ENCODE measurements at places on chromosomes 1 and 21.

DNA sequence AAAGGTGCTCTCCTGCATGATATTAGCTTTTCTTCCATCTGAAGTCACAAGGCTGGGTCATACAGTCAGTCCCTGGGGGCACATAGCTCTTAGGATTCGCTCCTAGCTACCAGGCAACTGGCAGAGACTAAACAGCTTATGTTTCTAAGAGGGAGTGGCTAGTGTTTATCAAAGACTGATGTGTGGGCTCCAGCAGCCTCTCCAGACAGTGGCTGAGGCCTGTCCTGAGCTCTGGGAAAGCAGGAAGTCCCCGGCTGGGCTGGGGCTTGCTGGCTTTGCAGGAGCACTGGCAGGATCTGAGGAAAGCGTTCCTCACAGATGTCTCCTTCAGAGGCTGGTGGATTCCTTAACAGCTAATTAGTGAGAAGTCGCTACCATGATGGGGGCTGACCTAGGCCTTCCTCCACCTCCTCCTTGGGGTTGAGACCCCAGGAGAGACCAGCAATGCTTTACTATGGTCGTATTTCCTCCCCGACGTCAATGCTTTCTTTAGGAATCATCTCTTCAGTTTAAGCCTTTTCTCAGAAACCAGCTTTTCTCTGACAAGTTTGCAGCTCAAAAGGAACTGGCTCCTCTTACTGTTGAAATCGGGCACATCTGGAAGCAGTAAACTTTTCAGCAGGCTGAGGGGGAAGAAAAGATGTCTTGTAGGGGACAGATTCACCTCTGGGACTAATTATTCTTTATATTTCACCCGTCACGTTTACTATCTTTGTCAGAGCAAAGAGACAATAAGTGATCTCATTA lies 33.5 kb upstream of the HHAT start:
- no peak for DNase-seq

- no peak for DNase-seq
Observed at GRCh38 chr1:19765623-19766022, 34.1 kb downstream of the TMCO4 start.

DNA sequence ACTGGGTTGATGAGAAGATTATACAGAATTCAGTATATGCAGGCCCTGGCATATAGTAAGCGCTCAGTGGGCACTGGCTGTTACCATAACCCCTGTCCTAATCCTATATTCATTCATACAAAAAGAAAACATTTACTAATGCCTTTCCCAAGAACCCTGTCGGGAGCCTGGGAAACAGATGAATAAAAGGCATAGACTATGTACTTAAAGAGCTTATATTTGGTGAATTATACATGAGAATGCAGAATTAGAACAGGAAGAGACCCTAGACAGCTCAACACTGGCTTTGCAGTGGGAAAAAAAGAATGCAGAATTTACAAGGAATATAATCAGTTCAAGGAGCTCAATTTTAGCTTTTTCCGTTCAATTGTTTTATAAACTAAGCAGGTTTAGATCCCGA lies 10.9 kb downstream of the AK2 start:
- no peak for DNase-seq

- no peak for DNase-seq
Observed at GRCh38 chr21:34642211-34643075, 26.4 kb upstream of the CLIC6 start.

- no peak for DNase-seq
Observed at GRCh38 chr1:47252795-47253194, 20.8 kb upstream of the TAL1 start.

- DNase-seq, result no peak
Observed at GRCh38 chr1:50246869-50247268, 138.1 kb downstream of the ELAVL4 start.

- no peak for DNase-seq
Observed at GRCh38 chr1:27745466-27745865, 19.7 kb downstream of the FAM76A start.

- DNase-seq, result no peak
Observed at GRCh38 chr1:178093951-178094738, at the start of gene RASAL2. Gene RASAL2 (plus strand): TSS chr1:178094104. CDS start chr1:178094493, 389 bp downstream.

DNA sequence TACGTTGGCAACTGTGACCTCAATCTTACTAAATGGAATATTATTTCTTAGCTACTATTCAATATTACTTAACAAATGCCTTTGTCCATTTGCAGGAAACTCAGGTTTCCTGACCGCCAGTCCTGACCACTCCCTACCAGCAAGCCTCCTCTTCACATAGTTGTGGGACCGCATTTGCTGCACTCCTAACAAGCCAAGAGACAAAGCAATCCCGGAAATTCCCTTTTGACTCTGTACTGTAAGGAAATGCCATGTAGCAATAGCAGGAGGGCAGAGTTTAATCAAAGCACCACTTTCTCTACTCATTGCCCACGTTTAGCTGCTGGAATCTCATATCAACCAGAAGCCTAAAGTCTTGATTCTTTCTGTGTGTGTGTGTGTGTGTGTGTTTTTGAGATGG lies 28.1 kb upstream of the ACBD6 start:
- DNase-seq, result no peak

GRCh38 chr1:58345215-58346035 lies 201.1 kb downstream of the OMA1 start:
- DNase-seq, result no peak

- DNase-seq, result no peak
Observed at GRCh38 chr1:51415963-51416362, 85.6 kb upstream of the TTC39A start.

DNA sequence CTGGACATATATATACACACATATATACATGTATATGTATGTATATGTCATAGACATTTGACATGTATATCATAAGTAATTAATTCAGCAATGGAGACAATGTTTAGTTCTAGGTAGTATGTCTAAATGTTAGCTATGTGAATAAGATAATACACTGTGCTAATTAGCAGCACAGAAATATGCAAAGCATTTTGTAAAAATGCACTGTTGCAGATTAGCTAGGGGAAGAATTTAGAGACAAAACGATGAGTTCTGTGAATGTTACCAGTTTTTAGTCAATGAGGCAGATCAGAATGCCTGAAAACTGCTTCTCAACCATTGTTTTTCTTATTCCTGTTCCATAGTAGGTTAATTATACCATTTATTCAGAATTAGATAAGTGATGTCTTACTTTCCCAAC lies 86.3 kb downstream of the TGFB2 start:
- DNase-seq, result no peak

- no peak for DNase-seq
Observed at GRCh38 chr1:222642468-222642867, 24.6 kb downstream of the MIA3 start.

DNA sequence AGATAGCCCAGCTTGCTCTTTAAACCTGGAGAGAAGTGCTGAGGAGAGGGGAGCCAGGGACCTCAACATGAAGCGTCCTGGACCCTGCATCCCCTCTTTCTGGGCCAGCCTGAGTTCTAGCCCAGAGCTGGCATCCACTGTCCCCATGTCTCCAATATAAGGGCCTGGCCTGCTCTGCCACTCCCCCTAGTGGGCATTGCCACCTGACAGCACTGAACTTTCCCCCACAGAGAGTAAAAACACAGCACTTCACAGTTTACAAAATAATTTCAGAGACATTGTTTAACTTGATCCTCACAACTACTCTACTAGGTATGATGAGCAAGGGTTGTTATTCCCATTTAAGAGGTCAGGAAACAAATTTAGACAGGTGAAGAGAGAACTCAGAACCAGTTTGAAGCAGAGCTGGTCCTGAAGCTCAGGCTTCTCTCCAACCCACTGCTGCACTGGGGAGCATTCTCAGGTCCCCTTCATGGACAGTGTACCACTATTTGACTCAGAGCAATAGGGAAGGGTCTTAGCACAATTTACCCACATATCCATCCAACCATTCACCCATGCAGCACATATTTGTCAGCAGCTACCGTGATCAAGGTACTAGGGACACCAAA lies 151.2 kb downstream of the DMRTA2 start:
- no peak for DNase-seq

DNA sequence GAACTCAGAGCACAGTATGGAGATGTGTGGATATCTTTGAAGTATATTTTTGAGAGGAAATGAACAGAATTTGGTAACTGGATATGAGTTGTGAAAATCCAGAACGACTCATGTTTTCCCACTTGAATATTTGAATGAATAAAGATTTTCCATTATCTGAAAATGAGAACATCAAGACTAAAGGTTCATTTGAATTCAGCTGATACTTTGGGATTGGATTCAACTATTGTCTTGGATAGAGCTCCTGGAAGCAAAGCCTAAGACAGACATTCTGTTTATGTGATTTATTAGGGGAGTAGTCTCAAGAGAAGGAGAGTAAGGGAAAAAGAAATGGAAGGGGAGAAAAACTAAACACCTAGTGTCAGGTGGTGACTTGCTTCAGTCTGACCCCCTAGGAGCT lies 256.0 kb upstream of the LYPLAL1 start:
- no peak for DNase-seq

- DNase-seq, result no peak
Observed at GRCh38 chr1:236759252-236759859, 35.7 kb upstream of the MTR start.

- DNase-seq, result no peak
Observed at GRCh38 chr1:95388031-95388430, 154.0 kb downstream of the RWDD3 start.

DNA sequence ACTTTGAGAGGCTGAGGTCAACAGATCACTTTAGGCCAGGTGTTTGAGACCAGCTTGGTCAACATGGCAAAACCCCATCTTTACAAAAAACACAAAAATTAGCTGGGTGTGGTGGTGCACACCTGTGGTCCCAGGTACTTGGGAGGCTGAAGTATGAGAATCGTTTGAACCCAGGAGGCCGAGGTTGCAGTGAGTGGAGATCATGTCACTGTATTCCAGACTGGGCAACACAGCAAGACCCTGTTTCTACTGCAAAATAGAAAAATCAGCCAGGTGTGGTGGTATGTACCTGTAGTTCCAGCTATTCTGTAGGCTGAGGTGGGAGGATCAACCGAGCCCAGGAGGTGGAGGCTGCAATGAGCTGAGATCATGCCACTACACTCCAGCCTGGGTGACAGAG lies 4.2 kb upstream of the INTS3 start:
- DNase-seq, result no peak

GRCh38 chr1:44575396-44575795 lies 98.9 kb downstream of the TMEM53 start:
- no peak for DNase-seq

DNA sequence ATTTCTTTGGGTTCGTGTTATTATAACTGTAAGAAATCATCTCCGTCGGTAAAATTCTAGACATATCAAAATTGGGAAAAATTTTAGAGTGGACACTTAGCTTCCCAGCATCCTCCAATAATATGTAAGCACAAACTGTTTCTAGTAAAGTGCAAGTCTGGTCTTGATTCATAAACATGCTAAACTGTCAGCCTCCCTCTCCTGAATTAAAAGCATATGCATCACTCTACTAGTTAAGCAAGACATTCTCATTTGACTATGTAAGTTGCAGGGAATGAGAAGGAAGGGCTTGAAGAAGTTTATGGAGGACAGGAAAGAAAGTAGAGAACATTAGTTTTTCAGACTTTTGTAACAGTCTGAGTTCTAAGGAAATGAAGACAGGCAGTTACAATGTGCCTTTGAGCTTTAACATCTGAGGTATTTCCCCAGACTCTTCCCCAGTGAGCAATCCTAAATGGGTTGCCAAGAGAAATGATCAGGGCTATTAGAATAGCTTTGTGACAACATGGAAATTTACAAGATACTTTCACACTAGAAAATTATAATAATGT lies 90.0 kb downstream of the TYW3 start:
- no peak for DNase-seq

DNA sequence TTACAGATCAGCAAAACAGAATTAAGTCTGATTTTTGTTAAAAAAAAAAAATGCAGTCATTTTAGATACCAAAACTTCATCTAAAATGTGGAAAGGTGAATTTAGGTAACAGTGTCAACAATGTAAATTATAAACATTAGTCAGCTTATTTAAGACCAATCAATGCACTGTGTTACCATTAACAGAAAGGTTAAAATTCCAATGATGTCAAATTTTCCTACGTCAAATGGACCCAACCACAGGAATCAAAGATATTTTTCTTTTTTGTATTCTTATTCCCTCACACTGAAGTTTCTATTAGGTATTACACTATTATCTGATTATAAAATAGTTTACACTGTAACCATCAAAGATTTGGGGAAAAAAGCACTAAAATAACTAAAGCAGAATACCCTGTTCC lies 6.5 kb downstream of the ARHGAP29 start:
- DNase-seq, result no peak

Data from stimulated activated CD4-positive, alpha-beta T cell treated with anti-CD3 and anti-CD28 coated beads, Interleukin-1b, Interleukin-23, amount 100 ng/mL, for 1 hour (primary cell).